ENCODE measurements at places on chromosomes 3 and 15.
A peak's percentile ranks its signal among the peaks of the same experiment; 100 is the strongest.

- DNase-seq, result no peak
Measured at GRCh38 chr3:161405836-161406235, 34.5 kb upstream of the SPTSSB start.

DNA sequence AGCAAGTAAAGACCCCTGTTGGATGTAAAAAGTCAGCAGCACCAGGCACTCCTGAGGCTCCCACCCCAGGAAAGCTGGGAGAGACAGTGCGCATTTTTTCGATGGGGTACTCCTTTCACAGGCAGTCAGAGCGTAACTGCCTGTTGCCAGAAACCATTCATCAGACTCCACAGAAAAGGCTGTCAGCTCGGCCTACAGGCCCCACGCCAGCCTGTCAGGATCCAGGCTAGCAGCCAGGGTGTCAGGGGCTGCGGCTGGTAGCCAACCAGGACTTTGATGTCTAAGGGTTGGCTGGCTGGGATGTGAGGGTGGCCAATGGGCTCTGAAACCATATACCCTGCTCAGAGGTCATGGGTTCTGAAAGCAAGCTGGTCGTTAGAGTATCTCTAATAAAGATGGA lies 164.5 kb downstream of the WNT5A start:
- no peak for DNase-seq

DNA sequence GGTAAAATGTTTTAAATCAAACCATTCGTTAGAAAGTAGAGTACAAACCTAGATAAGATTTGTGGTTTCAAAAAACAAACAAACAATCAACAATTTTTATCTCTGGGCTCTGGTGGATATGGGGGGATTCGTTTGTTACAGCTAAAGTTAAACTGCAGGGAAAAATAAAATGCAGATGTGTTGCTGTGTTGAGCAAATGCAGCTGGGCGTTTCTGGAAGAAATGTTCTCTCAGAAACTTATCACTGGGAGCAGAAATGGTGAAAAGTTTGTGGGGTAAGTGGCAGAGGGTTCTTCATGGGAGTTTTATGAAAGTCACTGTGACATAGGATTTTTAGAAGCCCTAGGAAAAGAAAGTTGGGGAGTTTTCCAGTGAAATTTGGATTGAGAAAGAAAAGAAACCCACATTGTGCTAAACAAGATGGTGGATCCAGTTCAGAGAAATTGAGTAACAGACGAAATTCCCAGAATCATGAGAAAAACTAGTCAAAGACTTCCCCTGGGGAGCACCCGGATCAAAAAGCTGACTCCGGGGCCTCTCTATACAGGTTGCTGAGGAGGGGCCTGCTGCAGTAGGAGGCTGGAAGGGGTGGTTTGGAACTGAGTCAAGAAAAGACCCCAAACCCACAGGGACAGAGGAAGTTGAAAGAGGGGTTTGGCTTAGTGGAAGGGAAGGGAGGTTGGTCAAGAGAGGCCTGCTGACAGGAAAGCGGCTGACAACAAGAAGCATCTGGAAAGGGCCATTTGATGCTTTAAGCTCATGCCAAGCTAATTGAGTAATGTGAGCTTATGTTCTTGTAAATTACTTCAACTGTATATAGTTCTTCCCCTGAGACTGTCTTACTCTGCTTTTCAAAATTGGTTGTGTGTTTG lies 108.7 kb downstream of the RARB start:
- no peak for DNase-seq

GRCh38 chr15:51751697-51752683 lies 593 bp downstream of the TMOD2 start:
- DNase-seq, result no peak

DNA sequence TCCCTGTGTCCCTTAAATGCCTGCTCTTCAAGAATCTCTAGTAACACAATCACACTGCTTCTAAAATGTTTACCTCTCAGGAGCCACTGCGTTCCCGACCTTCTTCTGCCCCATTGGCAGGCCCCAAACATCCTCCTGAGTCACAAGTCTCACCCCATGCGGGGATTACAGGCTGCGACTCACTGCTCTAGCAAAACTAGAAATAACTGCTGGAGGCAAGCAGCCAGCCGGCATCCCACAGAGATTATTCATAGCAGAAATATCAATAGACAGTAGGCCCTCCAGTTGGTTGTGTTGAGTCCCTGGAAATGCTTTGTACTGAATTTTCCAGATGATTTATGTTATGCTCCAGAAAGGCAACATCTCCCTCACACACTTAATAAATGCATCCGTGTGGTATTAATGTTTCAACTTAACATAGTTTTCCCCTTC lies 64.8 kb downstream of the RFTN1 start:
- peak; percentile 96 for DNase-seq

GRCh38 chr3:115403786-115404185 lies 219.5 kb upstream of the GAP43 start:
- DNase-seq, result no peak

DNA sequence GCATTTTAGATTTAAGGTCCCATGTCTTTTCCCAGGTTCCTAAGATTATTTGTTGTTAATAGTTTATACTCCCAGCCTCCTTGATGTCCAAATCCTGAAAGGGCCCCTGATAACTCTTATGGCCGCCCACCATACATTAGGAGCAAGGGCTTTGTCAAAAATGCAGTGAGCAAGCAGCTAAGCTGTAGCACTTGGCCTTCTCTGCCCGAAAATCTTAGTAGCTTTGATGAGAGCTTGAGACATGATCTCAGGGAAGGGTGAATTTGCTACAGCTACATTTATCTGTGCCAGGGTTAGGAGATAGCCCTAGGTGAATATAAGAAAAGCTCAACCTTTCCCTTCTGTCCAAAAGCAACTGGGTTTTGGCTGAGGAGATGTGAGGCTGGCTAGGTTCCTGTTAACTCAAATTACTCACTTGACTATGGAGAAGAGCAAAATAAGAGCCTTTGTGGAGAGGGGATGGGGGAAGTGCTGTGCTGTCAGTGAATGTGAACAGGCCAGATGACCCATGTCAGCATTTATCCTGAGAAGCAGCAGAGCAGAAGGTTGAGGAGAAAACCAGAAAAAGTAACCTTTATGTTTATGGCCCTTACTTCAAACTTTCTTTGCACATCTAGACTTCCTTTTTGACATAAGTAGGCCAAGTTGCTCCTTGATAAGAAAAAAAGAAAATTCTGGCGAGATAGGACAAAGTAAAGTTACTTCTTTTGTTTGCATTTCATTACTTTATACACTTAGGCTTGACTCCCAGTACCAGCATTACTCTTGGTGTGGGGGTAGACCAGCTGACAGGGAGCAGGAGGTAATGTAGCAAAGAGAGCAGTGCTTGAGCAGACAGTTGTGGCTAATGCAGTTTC lies 21.1 kb downstream of the MAPK6 start:
- no peak for DNase-seq

DNA sequence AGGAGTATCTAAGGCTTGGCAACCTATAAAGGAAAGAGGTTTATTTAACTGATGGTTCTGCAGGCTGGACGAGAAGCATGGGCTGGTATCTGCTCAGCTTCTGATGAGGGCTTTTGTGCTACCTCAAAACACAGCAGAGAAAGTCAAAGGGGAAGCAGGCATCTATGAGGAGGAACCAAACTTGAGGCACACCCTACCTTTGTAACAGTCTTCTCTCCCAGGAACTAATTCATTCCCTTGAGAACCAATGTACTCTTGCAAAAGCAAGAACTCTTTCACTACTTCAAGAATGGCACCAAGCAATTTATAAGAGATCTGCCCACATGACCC lies 109.0 kb downstream of the CGGBP1 start:
- no peak for DNase-seq

- peak; percentile 10 for DNase-seq
Measured at GRCh38 chr15:38564557-38565286, at the start of gene RASGRP1. RASGRP1 (minus strand) TSS chr15:38564814; CDS start chr15:38564628, 186 bp downstream.

GRCh38 chr3:114660124-114660523 lies 366.3 kb downstream of the TIGIT start:
- peak; percentile 22 for DNase-seq

- peak; percentile 60 for DNase-seq
Measured at GRCh38 chr3:97882975-97883598, 61.3 kb downstream of the CRYBG3 start.

All from HFFc6 (cell line).